ENCODE measurements at places on chromosomes 6 and 20.

DNA sequence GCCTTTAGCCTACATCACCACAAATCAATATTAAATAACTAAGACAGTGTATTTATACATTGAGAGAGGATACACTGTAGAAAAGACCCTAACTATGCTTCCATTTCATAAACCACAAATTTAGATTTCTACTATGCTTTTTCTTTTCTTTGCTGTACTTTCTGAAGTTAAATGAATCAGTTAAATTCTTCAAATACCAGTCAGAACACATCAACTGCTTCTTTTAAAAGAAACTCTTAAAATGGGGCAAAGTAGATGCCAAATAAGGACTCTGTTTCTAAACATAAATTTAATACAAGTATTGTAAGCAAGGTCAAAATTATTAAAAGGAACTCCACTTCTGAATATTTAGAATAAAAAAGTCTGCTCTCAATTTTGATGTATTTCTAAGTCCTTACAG lies 76.9 kb downstream of the GMDS start:
- H3K4me1 ChIP-seq, result peaks cover 5% of the 10 kb centered on the region
- no peaks in the 10 kb centered on the region for H3K36me3 ChIP-seq
- no peak overlapping the region for H3K4me3 ChIP-seq
- no peaks in the 10 kb centered on the region for H3K27me3 ChIP-seq

GRCh38 chr20:32333988-32334885 lies 23.9 kb upstream of the ASXL1 start:
- H3K4me3 ChIP-seq, result no peak overlapping the region
- H3K27ac ChIP-seq, result no peak overlapping the region
- peaks cover 1% of the 10 kb centered on the region for H3K27me3 ChIP-seq
- peaks cover 9% of the 10 kb centered on the region for H3K36me3 ChIP-seq
- DNase-seq, result no peak

DNA sequence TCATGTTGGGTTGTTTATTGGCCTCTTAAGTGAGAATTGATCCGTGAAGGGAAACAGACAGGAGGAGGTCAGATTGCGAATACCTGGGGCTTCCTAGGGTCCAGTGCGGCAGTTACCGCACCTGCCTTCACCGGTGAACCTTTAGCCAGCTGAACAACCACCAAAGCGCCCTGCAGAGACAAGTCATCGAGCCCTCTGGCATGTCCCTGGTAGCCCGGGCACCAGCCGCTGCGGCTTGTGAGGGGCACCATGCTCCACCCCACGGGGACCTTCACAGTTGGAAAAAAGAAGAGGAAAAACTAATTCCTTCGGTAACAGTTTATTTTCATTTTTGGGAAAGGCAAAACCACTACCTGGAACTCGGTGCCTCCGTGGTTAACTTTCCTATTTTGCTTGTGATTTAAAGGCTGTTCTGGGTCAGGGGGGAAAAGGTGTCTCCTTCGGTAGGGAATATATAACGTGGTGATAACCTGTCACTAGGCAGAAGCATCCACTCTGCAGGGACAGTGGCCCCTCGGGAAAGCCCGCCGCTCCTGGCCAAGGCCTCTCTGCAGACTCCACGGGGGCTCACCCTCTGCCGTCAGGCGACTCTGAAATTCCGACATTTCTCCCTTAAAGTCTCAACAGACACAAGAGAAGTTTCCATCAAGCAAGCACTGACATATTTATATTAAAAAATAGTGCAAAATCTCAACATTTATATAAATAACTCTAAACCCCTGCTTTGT lies 30.7 kb upstream of the ZBP1 start:
- H3K27ac ChIP-seq, result no peak overlapping the region
- no peak for DNase-seq
- peaks cover 2% of the 10 kb centered on the region for H3K27me3 ChIP-seq
- H3K4me3 ChIP-seq, result no peak overlapping the region
- H3K36me3 ChIP-seq, result no peaks in the 10 kb centered on the region
- no peaks in the 10 kb centered on the region for H3K4me1 ChIP-seq

DNA sequence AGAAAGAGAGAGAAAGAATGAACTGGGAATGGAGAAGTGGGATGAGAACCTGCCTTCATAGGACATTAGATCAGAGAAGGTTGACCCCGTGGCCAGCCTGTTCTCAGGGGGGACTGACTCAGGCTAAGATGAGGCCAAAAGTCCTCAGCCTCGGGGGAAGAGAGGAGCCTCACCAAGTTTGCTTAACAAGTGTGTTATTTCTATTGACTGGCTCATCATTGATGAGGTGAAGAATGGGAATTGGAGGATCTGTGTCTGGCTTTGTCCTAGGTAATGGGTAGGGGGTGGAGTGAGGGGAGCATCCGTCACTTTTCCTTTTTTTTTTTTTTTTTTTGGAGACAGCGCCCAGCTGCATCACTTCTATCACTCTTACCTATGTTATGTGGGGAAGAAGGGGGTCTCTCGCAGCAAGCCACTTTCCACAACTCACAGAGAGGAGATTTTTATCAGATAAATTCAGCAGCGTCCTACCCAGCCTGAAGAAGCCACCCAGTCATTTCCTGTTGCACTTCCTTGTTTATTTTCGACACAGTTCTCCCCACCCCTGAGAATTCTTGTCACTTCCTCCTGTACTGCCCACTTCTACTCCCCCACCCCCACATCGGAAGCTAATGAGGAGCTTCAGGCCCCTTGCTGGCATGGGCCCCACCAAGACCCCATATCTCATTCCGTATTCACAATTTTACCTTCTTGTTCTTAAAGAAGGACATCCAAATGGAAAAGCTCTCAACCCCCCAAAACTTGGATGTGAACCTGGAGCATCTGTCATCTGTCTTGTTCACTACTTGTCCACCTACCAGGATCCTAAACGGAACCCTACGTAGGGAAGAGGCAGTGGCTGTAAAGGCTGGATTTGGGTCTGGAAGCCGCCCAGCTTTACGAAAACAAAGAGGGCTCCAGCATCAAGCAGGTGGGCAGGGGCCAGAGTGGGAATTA lies 2.8 kb upstream of the RNASET2 start:
- H3K4me3 ChIP-seq, result no peak overlapping the region
- no peak overlapping the region for H3K27ac ChIP-seq
- no peaks in the 10 kb centered on the region for H3K36me3 ChIP-seq
- H3K4me1 ChIP-seq, result peaks cover 28% of the 10 kb centered on the region
- no peaks in the 10 kb centered on the region for H3K27me3 ChIP-seq
- DNase-seq, result no peak

DNA sequence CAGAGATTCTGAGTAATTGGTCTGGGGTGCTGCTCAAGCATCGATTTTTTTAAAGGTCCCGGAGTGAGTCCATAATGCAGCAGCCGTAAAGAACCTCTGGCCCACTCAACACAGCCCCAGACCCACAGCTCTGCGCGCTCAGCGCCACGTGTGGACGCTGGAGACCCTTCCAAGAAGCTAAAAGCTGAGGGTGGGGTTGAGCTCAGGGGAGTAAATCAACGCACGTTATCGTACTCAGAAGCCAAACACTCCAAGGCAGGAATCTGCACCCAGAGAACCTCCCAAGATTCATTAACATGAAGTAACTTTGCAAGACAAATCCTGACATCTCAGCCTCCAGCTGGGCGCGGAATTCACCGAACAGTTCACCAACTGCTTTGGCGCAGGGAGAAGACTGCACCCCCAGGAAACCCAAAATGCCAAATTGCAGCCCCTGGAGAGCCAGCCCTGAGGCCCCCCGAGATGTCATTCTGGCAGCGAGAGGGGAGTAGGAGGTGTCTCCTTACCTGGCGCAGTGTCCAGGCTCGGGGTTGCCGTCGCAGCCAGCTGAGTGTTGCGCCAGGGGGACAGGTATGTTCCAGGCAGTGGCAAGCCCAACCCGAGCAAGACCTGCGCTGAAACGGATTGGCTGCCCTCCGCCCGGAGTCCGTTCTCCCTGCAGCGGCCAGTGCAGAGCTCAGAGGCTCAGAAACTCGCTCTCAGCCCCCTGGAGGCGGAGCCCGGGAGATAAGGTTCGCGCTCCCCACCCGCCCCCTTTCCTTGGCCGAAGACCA lies at the start of gene COL21A1:
COL21A1 (minus strand) TSS at position 700 of the 773 bp plus-strand sequence. CDS start 64,962 bp downstream, outside the sequence.
- no peak within 1 kb of the TSS for H3K27ac ChIP-seq
- H3K36me3 ChIP-seq, result no peaks in the 10 kb centered on the region
- peaks cover 6% of the 10 kb centered on the region for H3K27me3 ChIP-seq
- H3K4me3 ChIP-seq, result peak within 1 kb of the TSS; percentile 27
- DNase-seq, result no peak
- H3K4me1 ChIP-seq, result no peaks in the 10 kb centered on the region

GRCh38 chr20:18852318-18852717 lies 38.7 kb downstream of the SCP2D1 start:
- no peak overlapping the region for H3K27ac ChIP-seq
- H3K4me1 ChIP-seq, result no peaks in the 10 kb centered on the region
- no peaks in the 10 kb centered on the region for H3K36me3 ChIP-seq
- no peak for DNase-seq

- no peaks in the 10 kb centered on the region for H3K36me3 ChIP-seq
- H3K4me3 ChIP-seq, result no peak overlapping the region
- peaks cover 29% of the 10 kb centered on the region for H3K4me1 ChIP-seq
- no peak overlapping the region for H3K27ac ChIP-seq
- no peak for DNase-seq
Observed at GRCh38 chr6:13009461-13009860, 292.9 kb downstream of the PHACTR1 start.

GRCh38 chr6:137949686-137950390 lies 82.8 kb downstream of the TNFAIP3 start:
- H3K4me1 ChIP-seq, result peaks cover 2% of the 10 kb centered on the region
- no peak overlapping the region for H3K27ac ChIP-seq
- no peak overlapping the region for H3K4me3 ChIP-seq
- DNase-seq, result no peak
- H3K27me3 ChIP-seq, result peaks cover 12% of the 10 kb centered on the region

DNA sequence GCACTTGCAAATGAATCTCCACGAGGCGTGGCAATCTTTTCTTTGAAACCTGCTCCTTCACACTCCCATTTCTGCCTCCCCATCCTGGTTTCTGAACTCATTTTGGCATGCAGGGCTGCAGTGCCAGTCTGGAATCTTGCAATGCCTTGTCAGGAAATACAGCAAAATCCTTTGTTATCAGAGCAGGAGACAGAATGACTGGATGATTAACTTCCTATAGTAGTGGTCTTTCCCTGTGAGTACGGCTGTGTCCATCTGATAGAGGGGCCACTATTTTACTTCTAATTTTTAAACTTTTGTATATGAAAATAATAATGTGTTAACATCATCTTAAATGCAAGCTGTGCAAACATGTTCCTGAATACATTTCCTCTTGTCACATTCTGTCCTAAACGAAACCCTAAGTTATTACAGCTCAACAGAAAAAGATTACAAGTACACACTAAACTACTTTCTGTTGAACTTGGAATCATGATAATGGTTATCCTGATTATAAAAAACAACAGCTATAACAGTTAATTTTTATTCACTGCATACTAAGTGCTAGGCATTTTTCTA lies 140.2 kb downstream of the KIF13A start:
- DNase-seq, result no peak
- H3K4me1 ChIP-seq, result peaks cover 23% of the 10 kb centered on the region
- peaks cover 51% of the 10 kb centered on the region for H3K36me3 ChIP-seq
- H3K27me3 ChIP-seq, result peaks cover 3% of the 10 kb centered on the region
- H3K27ac ChIP-seq, result no peak overlapping the region
- no peak overlapping the region for H3K4me3 ChIP-seq

DNA sequence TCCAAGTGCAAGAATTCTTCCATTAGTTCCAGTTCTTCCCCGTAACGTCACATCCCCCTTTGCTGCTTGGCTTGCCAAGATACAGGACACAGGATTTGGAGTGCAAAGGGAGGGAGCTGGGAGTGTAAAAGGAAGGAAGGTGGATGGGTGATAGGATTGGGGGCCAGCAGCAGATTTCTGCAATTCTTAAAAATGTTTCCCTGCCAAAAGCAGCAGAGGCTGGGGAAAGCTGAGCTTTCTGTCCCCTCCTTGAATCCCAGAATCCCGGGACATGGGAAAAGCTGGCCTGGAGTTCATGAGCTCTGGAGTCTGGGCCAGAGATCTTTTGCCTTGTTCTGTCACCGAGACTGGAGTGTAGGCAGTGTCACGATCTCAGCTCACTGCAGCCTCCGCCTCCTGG lies 60.0 kb upstream of the EPB41L1 start:
- H3K4me1 ChIP-seq, result peaks cover 41% of the 10 kb centered on the region
- H3K27ac ChIP-seq, result no peak overlapping the region
- H3K27me3 ChIP-seq, result peaks cover 32% of the 10 kb centered on the region
- H3K36me3 ChIP-seq, result no peaks in the 10 kb centered on the region

- peaks cover 57% of the 10 kb centered on the region for H3K4me1 ChIP-seq
- no peak overlapping the region for H3K4me3 ChIP-seq
- no peak for DNase-seq
- peaks cover 8% of the 10 kb centered on the region for H3K36me3 ChIP-seq
- H3K27ac ChIP-seq, result no peak overlapping the region
- peaks cover 9% of the 10 kb centered on the region for H3K27me3 ChIP-seq
Observed at GRCh38 chr20:34706302-34706875, 2.2 kb downstream of the TP53INP2 start.

- DNase-seq, result no peak
- H3K27me3 ChIP-seq, result peaks cover 15% of the 10 kb centered on the region
- no peaks in the 10 kb centered on the region for H3K36me3 ChIP-seq
- H3K4me3 ChIP-seq, result no peak overlapping the region
- H3K27ac ChIP-seq, result no peak overlapping the region
Observed at GRCh38 chr6:170230520-170231292, 60.2 kb downstream of the DLL1 start.

- H3K36me3 ChIP-seq, result no peaks in the 10 kb centered on the region
- DNase-seq, result no peak
- peaks cover 55% of the 10 kb centered on the region for H3K4me1 ChIP-seq
- no peaks in the 10 kb centered on the region for H3K27me3 ChIP-seq
- no peak overlapping the region for H3K4me3 ChIP-seq
- H3K27ac ChIP-seq, result peak overlapping the region; percentile 33
Observed at GRCh38 chr6:16689788-16690607, 71.3 kb downstream of the ATXN1 start.

- peaks cover 6% of the 10 kb centered on the region for H3K36me3 ChIP-seq
- H3K27me3 ChIP-seq, result no peaks in the 10 kb centered on the region
Observed at GRCh38 chr20:13822459-13822858, 37.6 kb downstream of the NDUFAF5 start.

- H3K27me3 ChIP-seq, result peaks cover 22% of the 10 kb centered on the region
- DNase-seq, result peak; percentile 52
- H3K27ac ChIP-seq, result no peak overlapping the region
Observed at GRCh38 chr6:150395388-150396009, 26.7 kb downstream of the IYD start.

DNA sequence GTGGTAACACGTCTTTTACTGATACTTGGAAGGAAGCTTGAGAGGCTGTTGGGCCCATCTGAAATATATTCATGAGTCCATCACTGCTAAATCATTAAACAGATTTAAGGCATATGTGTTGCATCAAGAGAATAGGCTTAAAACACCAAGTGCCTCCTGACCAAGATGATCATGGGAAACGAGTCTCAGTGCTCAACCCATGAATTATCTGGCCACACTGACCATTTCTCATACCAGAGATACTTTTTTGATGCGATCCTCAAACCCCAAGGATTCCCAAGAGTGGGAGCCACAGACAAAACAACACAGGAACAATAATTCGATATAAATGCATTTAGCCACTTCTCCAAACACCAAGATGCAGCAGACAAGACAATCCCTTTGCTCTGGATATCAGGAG lies 17.2 kb downstream of the HEY2 start:
- H3K4me3 ChIP-seq, result no peak overlapping the region
- H3K27me3 ChIP-seq, result peaks cover 17% of the 10 kb centered on the region
- no peaks in the 10 kb centered on the region for H3K4me1 ChIP-seq
- DNase-seq, result no peak
